MM.1S (cell line): ENCODE measurements at places on chromosomes 16 and 17.

DNA sequence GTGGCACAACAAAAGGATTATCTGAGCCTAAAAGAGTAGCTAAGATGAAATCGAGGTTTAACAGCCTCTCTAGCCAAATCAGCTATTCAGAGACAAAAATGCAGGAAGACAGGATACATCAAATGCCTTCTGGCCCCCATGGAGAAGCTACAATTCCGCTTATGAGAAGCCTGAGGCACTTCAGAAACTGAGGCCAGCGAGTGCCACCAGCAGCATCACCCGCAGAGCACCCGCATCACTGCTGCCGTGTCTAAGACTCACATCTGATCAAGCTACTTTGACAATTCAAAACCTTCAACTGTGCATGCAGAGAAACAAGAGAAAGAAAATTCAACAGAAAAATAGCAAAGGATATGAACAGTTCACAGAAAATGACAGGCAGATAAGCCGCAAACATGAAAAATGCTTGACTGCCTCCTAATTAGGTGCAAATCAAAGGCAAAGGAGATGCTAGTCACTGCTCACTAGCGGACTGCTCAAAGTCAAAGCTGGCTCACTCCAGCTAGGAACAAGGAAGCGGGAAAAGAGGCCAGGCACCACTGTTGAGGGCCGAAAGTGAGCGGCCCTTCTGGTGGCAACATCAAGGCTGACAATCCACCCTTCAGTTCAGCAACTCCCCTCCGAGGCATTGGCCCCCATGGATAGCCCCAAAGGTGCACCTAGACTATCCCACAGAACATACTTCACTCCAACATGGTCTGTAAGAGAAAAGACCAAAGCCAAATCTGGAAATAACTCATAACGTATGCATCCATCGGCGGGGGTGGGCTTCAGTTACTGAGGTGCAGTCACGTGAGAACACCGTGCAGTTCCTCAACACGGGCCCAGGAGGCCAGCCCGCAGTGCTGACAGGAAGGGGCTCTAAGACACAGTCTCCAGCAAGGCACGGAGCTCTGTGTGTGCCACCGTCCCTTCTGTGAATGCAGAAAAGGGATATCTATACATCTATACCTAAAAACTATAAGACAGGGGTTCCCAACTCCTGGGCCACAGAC lies 12.0 kb downstream of the MTHFSD start:
- no peak for DNase-seq

- peak; percentile 69 for DNase-seq
These were observed 28.1 kb upstream of the PECAM1 start for GRCh38 chr17:64418506-64419339.

DNA sequence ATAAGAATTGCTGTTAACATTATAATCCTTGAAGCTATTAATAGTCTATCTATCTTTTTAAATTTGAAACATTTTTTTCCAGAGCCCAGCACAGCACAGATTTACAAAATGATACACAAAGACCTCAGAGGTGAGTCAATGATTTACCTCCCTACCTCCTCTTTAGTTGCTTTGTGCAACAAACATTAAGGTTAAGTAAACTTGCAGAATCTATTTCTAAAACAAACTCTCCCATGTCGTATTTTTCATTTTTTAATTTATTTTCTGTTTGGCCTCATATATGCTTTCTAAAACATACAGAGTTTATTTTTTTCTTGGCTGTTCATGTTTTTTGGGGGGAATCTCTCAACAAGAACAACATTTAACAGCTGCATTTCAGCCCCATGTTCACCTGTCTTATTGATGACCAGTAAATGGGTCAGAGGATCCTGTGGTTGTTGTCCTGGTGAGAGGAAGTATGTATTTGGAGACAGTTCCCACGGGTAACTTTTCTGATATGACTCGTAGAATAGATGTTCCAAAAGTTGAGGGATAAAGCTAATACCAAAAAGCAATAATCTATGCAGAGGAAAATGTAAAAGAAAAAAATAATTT lies 42.6 kb downstream of the ABCA9 start:
- DNase-seq: no peak

- DNase-seq: peak; percentile 23
These were observed 75.9 kb upstream of the WSB1 start for GRCh38 chr17:27218041-27218440.

DNA sequence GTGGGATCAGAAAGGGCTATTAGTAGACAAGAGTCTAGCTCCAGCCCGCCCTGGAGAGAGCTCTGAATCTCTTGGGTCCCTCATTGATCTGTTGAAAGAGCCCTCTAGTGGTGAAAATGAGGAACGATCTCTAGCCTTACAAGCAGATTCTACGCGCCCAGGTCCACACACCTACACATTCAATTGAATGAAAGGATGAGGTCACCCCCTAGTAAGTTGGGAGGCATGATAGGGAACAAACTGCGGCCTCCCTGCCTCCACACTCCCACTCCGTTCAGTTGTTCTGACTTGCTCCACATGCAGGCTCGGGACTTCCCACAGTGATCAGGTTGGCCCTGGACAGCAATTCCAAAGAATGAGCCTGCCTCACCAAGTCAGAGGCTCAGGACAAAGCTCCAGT lies 2.9 kb upstream of the CACNG3 start:
- DNase-seq: peak; percentile 39

DNA sequence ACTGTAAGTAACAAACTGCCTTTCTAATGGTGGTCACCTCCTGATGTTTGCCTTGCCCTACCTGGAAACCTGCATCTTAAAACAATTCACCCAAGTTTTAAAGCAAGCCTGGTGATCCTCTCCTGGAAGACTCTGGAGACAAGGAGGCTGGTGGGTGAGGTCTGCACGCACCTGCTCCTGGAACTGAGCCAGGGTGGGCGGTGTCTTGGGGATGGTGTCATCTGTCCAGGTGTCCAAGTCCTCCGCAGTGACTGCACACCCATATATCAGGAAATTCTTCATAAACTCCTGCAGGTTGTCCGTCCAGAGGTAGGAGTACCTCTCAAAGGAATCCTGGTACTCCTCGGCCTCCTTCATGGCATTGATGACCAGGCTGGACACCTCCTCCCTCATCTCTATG lies 44.9 kb downstream of the DNAH17 start:
- no peak for DNase-seq

DNA sequence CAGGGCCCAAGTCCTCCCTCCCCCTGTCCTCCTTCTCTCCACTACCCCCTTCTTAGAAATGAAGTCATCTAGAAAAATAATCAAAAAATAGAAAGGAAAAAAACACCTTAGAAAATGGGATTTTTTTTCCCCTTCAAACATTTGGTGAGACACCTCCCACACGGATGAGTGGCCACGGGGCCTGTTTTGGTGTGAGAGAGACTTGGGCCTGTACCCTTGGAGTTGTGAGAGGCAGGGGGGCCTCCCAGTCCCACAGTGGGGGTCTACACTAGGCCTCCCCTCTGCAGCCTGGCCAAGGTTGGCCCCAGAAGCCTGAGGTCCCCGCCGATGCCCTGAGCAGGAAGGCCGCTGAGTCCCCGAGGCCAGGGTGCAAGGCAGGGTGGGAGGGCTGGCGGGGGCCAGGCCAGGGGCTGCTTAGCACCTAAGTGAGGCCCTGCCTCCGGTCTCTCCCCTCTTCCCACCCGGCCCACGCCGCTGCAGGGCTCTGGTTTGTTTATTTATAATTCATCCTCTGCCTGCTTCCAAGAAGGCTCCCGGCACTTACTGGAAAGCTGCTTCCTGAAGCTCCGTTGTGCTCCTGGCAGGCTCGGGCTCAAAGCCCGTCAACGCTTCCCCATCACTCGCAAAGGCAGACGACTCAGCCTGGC lies 26.4 kb downstream of the NPTX1 start:
- no peak for DNase-seq

GRCh38 chr16:57366544-57367040 lies 5.7 kb upstream of the CX3CL1 start:
- no peak for DNase-seq

- DNase-seq: no peak
These were observed 1.2 kb downstream of the CAMKK1 start for GRCh38 chr17:3891626-3892094.

DNA sequence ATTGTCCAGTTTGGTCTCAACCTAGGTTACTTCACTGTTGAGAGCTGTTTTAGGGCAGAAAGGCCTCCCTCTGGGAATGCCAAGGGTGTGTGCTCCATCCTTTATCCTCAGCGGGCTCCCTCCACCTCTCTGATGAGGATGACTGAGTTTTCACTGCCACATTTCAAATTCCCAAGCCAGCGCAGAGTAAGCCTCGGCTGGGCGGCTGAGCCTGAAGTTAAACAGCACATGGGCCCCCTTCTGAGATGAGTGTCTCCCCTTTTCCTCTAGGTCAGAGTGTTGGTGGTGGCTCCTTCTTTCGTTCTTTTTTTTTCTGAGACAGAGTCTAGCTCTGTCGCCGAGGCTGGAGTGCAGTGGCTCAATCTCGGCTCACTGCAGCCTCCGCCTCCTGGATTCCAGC lies 5.5 kb upstream of the GCSH start:
- DNase-seq: no peak

DNA sequence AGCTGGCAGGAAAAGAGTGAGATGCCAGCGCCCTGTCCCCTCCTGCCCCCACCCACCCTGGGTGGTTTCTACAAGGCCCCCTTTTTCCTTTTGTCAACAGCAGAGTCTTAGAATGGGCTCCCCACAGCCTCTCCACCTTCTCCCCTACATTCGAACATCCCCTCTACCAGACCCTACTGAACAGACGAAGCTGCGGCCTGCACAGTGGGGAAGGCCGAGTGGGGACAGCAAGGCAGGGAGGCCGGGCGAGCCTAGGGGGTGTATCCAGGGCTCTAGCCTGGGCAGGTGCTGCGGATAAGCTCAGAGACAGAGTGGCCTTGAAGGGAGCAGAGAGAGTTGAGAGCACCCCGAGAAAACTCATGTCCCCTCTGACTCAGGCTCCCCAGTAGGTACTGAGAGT lies 7.4 kb downstream of the ZACN start:
- DNase-seq: no peak

GRCh38 chr17:32529604-32530003 lies 42.8 kb downstream of the CDK5R1 start:
- no peak for DNase-seq

- DNase-seq: no peak
These were observed 981 bp downstream of the GLG1 start for GRCh38 chr16:74605746-74606520.

GRCh38 chr16:6155271-6155670 lies 1057.7 kb upstream of the EEF2KMT start:
- no peak for DNase-seq

- DNase-seq: no peak
These were observed 128.2 kb downstream of the CLEC16A start for GRCh38 chr16:11072420-11073153.

- DNase-seq: peak; percentile 33
These were observed 10.2 kb downstream of the LASP1 start for GRCh38 chr17:38879878-38880665.

DNA sequence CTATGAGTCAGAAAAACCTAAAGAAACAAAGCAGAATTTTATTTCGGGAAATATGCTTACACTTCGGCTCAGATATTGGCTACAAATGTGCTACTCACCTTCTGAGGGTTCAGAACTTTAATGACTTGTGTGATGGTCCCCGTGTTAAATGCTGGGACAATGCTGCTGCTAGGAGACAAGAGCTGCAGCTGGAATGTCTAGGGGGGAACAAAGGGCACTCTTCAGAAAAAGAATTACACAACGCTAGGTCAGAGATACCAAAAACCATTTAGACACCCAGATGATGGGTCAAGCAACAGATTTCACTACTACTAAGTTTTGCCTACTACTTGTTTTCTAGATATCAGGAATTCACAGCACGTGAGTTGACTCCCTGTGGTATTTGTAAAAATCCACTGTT lies 10.0 kb upstream of the PHLPP2 start:
- no peak for DNase-seq

- no peak for DNase-seq
These were observed 3.2 kb upstream of the DCAF7 start for GRCh38 chr17:63547083-63547523.

DNA sequence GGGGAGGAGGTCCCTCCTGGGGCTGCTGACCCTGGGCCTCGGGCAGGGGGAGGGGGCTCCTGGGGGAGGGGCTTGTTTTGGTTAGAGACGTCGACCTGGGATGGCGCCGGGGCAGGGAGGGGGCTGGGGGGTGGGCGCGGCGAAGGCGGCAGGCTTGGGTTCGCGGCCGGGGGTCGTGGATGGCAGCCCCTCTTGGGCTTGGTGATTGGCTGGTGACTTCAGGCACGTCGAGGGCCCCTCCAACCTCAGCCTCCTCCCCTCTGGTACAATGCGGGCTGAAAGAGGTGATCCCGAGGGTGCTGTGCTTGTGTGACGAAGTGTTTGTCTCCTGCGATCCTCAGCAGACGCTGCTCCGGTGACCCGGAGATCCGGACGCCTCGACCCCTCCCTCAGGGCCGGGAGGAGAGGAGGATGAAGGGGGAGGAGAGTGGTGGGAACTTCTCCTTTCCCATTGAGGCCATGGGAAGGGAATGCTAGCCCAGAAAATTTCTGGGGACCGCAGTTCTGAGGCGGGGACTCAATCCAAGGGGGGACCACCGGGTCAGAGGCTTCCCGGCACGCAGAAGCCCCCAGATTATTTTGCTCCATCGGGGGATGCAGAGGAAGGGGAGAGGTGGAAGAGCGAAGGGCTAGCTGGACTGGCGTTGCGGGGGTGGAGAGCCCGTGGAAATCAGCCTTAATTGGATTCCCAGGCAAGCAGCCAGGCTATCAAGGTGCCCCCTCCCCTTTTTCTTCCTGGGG lies 43.9 kb downstream of the RAI1 start:
- no peak for DNase-seq

- DNase-seq: no peak
These were observed 19.5 kb downstream of the IRF8 start for GRCh38 chr16:85918436-85918835.

DNA sequence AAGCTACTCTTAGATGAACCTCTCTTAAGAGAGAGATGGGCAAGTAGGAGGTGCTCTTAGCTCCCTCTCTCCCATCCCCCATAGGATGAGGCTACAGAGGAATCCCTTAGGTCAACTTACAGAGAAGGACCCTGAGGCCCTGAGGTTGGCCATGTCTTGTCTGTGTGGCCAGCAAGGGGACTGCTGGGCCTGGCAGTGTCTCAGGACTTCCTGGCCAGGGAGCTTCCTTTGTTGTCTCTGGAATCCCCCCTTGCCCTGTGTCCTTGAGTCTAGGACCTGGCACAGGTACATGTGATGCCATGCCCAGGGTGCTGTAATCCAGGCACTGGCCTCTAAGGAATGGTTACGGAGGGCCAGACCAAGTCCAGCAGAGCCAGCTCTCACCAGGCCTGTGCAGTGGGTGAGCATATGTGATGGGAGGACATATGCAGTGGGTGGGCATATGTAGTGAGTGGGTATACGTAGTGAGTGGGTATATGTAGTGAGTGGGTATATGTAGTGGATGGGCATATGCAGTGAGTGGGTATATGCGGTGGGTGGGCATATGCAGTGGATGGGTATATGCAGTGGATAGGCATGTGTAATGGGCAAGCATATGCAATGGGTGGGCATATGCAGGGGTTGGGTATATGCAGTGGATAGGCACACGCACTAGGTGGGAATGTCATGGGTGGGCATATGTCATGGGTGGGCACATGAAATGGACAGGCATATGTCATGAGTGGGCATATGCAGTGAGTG lies 20.3 kb upstream of the PECAM1 start:
- DNase-seq: no peak
